Activated CD4-positive, alpha-beta T cell treated with anti-CD3 and anti-CD28 coated beads, Interleukin-2, amount 50 U/mL, for 48 hours (primary cell): ENCODE measurements at places on chromosomes 6 and 20.
A peak's percentile ranks its signal among the peaks of the same experiment; 100 is the strongest.

DNA sequence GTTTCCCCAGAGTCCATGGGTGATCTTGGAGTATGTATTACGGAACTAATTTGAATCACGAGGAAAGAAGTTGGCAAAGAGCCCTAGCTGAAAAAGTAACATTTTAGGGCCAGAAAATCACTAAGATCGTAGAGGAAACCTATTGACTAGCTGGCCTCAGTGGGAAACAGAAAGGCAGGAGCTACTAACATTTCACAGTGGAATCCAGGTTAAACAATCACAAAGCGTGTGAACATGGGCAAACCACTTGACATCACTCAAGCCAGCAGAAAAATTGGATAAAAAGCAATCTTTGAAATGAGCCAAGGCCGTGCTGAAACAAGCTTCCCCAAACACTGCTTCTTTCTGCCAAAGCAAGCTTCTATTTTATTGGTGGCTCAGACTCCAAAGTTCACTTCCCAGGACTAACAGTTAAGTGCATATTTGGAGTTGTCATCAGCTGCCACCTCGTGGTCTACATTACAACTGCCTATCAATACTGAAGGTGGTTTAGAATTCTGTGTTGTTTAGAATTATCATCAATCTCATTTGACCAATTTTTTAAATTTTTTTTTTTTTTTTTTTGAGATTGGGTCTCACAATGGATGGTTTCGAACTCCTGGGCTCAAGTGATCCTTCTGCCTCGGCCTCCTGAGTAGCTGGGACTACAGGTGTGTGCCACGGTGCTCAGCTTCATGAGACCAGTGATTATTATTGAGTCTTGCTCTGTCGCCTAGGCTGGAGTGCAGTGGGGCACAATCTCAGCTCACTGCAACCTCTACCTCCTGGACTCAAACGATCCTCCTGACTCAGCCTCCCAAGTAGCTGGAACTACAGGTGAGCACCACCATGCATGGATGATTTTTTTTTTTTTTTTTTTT lies 10.6 kb downstream of the RPS10 start:
- DNase-seq, result peak; percentile 23

DNA sequence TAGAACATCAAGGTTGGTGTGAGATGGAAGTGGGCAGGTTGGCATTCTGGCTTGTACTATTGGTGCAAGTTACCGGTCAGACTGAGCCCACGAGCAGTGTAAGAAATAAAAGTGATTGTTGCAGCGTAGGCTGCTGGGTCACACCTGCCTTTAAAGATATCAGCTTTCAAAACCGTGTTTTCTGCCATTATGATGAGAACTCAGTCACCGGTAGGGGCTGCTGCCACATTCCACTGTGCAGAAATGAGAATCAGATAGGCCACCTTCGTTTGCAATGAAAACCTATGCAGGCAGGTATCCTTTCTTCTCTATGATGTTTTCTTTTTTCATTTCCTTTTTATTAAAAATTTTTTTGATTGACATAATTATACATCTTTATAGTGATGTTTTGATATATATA lies 168.5 kb downstream of the MYLK4 start:
- no peak for DNase-seq

GRCh38 chr20:20546402-20546801 lies 166.0 kb downstream of the RALGAPA2 start:
- no peak for DNase-seq

- DNase-seq, result no peak
Measured at GRCh38 chr6:43671801-43672690, 15.5 kb downstream of the MRPS18A start.

GRCh38 chr6:15274692-15275387 lies 29.0 kb downstream of the JARID2 start:
- no peak for DNase-seq

DNA sequence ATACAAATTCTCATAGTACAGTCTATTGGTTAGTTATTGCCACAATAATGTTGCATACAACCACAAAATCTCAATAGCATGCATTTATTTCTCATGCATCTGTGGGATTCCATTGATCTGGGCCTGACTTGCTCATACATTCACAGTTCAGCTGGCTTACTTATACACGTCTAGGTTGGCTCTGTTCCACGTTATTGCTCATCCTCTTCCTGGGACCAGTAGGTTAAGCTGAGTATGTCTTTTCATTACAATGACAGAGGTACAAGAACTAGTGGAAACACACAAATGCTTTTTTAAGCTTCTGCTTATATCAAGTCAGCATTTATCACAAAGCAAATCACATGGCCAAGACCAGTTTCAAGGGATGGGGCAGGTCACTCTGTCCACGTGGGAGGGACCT lies 485.3 kb upstream of the BTBD3 start:
- no peak for DNase-seq
